DMS53 (cell line): ENCODE measurements at places on chromosomes 1 and 21.

DNA sequence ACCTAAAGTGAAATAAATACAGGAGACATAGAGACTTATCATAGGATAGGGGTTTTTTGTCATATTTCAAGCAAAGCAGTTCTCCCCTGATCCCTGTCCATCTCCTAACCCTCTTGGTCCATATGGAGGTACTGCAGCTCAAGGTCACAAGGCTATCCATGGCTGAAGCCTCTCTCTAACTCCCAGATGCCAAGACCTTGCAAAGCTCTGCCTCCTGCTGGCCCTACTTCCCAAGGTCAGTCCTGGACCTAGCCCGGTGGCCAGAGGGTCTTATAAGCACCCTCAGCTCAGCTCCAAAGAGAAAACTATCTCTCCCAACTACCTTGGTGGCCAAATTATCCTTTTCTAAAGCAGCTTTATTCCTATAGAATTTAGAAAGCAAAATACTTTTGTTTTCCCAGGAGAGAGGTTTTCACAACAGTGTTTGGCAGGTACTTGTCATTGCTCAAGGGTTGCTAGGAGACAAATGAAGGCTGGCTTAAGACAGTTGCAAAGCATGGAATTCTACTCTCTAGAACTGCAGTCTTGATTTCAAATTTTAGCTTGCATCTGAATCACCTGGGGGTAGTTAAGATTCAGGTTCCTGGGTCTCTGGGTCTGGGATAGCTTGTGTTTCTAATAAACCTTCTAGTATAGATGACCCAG, 121.5 kb downstream of the XCL2 start:
- no peak for DNase-seq

DNA sequence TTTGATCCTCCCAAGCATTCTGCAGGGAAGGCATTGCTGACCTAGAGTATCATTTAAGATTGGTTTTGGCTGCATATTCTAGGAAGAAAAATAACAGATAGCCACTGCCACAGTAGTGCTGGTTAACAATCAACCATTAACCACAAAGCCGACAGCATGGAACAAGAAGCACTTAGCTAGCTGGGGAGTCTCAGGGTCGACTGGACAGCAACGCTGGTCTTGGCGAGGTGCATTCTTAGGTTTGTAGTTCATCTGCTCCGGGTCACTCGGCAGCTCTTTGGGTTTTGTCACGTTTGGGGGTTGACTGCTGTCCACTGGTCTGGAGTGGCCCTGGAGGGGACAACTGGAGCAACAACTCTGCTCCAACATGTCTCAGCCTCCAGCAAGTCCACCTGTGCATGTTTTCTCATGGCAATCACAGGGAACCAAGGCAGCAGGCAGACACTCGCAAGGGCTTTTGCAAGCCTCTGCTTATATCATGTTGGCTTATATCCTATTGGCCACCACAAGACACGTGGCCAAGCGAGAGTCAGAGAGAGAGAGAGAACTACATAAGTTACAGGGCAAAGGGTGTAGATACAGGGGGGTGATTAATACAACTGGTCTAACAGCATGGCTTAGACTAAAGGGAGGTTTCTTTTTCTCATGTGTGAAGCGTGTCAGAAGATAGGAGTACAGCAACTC, 99.5 kb downstream of the LACTBL1 start:
- DNase-seq, result no peak

- no peak for DNase-seq
Measured at GRCh38 chr1:21069549-21069948, 107.1 kb downstream of the EIF4G3 start.

- no peak for DNase-seq
Measured at GRCh38 chr1:88680471-88680870, 3.6 kb upstream of the PKN2 start.
